Small intestine (tissue), 16 donors: ENCODE measurements at places on chromosomes 4 and X. TPM values are rescaled to one million over a fixed set of nuclear protein-coding genes. Genes with fewer than 3 reads are reported as not detected.
A peak's percentile ranks its signal among the peaks of the same experiment; 100 is the strongest.

GRCh38 chr4:65014078-65014477 lies 604.8 kb upstream of the TECRL start:
- H3K27ac ChIP-seq = no peak overlapping the region
- DNase-seq = no peak
- H3K36me3 ChIP-seq = no peaks in the 10 kb centered on the region
- H3K4me3 ChIP-seq = no peak overlapping the region
- no peaks in the 10 kb centered on the region for H3K4me1 ChIP-seq

DNA sequence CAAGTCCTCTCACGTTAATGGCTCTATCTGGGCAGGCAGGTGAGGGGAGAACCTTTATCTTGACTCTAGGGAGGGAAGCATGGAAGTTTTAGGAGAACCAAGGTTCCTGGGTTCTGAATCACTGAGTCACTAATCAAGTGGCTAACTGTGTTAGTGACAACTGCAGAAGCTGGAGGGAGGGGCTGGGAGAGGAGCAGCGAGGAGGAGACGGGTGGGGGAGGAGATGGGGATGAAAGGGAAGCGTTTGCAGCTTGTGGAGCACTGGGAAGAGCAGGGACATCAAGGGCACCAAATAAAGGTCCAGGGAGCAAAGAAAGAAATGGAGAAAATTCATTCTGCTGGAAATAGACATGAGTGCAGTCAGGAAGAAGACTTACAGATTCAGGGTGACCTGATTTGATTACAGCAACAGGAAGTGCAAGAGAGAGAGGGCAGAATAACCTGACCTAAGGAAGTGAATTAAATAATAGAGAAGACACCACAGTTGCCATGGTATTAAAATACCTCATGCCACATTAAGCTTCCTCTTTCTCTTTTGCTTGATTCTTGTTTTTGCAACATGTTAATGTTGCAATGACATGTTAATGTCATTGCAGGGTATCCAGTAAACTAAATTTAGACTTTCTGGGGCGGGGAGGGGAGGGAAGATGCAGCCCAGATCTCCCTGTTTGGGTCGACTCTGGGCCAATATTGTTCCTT lies 4.5 kb upstream of the SETD7 start:
- peak; percentile 42 for DNase-seq
- H3K4me1 ChIP-seq = no peaks in the 10 kb centered on the region
- H3K36me3 ChIP-seq = no peaks in the 10 kb centered on the region
- no peak overlapping the region for H3K27ac ChIP-seq

DNA sequence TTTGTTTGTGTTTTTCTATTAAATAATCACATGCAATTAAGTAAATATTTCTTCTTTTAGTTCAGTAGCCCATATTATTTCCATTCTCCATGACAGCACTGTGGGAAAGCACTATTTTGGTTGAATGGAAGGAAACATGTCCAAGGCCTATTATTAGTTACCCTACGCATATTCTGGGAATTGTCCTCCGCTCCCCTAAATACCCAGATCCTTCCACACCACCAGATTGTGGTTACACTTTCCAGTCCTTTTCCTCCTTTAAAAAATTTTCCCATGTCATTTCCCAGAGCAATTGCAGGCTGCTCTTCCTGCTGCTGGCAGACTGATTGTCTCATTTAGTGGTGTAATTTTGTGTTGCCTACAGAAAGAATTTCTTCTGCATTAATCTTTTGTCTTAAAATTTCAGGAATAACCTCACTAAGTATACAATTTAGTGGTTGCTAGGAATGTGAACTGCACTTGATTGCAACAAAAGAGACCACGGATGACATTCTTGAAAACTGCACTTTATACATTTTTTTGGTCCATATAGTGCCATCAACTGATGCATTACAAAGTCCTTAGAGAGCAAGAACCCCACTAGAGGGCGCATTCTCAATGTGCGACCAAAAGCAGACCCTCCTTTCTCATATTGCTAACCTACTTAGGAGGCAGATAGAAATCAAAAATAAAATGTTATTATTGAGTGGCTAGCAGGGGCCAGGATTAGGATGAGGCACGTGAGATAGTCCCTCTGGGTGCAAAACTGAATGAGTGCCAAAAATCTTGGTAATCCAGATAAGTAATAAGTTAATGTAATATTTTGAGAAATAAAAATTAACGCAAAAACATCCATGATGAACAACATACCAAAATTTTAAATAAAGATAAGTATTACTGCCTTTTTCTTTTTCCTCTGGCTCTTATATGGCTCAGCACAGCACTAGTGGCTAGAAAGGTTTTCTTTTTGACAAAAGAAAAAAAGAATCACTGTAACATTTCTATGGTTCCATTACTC lies 98.8 kb upstream of the IQCM start:
- H3K4me3 ChIP-seq = no peak overlapping the region
- no peaks in the 10 kb centered on the region for H3K36me3 ChIP-seq
- no peaks in the 10 kb centered on the region for H3K4me1 ChIP-seq
- DNase-seq = peak; percentile 45
- H3K27me3 ChIP-seq = no peaks in the 10 kb centered on the region

DNA sequence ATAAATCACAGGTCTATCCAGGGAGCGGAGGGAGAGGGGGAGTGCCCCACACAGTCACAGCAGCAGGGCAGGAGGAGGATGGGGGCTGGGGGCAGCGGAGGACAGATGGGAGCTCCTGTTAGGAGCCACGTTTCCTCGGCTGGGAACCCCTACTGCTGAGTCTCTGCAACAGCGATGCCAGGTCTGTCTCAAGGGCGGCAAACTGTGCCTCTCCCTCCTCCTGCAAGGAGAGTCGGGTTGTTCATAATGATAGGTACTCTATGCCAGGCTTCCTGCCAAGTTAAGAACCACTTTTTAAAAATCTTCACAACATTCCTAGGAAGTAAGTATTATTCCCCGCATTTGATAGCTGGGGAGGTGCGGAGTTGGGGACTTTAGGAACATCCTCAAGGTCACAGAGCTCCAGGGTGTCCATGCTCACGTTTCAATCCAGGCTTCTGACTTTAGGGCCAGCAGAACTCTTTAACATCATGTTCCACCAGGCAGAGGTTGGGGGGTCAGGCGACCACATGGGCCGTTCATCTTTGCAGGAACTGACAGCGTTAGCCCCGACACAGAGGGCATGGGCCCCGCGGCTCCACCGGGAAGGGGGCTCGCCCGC lies 98.3 kb upstream of the MAML3 start:
- no peaks in the 10 kb centered on the region for H3K36me3 ChIP-seq
- H3K27ac ChIP-seq = peak overlapping the region; percentile 47
- no peaks in the 10 kb centered on the region for H3K27me3 ChIP-seq
- H3K4me3 ChIP-seq = peak overlapping the region; percentile 53

PNPLA4 gene
- polyA plus RNA-seq = 11.5 TPM

DNA sequence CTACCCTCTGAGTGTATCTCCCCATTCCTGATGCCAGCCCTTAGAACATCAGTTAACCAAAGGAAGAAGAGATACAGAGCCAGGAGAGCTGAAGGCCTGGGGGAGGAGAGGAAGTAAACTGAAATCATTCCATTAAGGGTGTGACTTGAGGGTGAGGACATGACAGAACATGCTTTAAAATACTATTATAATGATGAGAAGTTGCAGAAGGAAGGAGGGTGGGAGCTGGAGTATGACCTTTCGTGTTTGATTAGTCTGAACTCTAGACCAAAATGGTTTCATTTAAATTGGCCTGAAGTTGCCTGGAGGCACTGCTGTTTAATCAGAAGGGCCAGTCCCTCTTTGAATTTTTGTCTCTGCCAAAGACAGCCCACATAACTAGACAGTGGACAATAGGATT lies 11.4 kb downstream of the INTS6L start:
- no peak overlapping the region for H3K4me3 ChIP-seq
- H3K27me3 ChIP-seq = no peaks in the 10 kb centered on the region
- no peaks in the 10 kb centered on the region for H3K4me1 ChIP-seq
- no peaks in the 10 kb centered on the region for H3K36me3 ChIP-seq
- no peak overlapping the region for H3K27ac ChIP-seq

GRCh38 chr4:7358100-7358735 lies 76.5 kb downstream of the PSAPL1 start:
- DNase-seq = no peak
- H3K4me3 ChIP-seq = no peak overlapping the region
- H3K36me3 ChIP-seq = no peaks in the 10 kb centered on the region
- no peaks in the 10 kb centered on the region for H3K4me1 ChIP-seq

DRP2 gene
- polyA plus RNA-seq = 1.3 TPM

HELT gene
- polyA plus RNA-seq = not detected

GRCh38 chrX:68978655-68979054 lies 149.8 kb downstream of the EFNB1 start:
- H3K4me3 ChIP-seq = no peak overlapping the region
- no peaks in the 10 kb centered on the region for H3K36me3 ChIP-seq
- DNase-seq = no peak
- H3K4me1 ChIP-seq = peaks cover 4% of the 10 kb centered on the region
- H3K27me3 ChIP-seq = no peaks in the 10 kb centered on the region
- no peak overlapping the region for H3K27ac ChIP-seq

DNA sequence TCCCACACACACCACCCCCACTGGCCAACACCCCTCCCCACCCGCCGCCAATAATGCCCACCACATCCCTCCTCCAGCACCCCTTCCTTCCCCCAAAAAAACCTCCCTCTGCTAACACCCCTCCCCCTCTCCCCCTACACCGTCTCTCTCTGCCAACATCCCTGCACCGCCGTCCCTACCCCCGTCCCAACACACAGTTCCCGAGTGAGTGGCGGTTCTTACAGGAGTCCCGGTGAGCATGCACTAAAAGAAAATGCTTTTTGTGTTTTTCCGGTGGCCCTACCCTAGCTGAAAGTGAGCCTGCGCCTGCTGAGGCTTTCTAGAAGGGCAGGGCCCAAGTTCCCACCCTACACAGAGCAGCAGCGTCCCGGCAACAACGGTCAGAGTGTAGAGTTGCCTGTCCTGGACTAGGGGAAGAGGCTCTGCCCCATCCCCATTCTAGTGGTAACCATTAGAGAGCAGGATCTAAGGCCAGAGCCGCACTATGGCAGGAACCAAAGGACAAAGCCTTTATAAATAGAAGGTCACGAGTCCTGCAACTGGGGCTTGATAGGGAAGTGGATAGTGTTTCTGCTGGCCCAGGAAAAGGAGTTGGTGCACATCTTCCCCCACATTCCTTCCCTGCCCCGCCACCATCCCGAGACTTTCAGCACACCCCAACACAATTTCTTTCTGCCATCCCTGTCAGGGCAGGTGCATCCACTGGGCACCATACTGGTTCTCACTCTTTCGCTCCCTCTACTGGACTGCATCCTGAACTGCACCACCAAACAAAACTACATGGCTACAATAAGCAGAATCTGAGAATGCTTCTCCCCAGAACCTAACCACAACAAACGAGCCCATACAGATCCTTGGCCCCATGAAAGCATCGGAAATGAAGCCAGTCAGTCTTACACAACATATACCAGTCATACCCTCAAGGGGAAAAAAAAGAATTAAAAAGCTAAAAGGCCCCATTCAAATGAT lies 78.1 kb upstream of the PAGE3 start:
- no peak overlapping the region for H3K27ac ChIP-seq
- no peaks in the 10 kb centered on the region for H3K36me3 ChIP-seq
- DNase-seq = peak; percentile 33
- no peaks in the 10 kb centered on the region for H3K4me1 ChIP-seq

NEUROG2 gene
- not detected for polyA plus RNA-seq

- no peak for DNase-seq
- no peak overlapping the region for H3K27ac ChIP-seq
- H3K27me3 ChIP-seq = no peaks in the 10 kb centered on the region
- H3K36me3 ChIP-seq = no peaks in the 10 kb centered on the region
- no peak overlapping the region for H3K4me3 ChIP-seq
These were observed 28.1 kb upstream of the TENM3 start for GRCh38 chr4:182215148-182215547.

DNA sequence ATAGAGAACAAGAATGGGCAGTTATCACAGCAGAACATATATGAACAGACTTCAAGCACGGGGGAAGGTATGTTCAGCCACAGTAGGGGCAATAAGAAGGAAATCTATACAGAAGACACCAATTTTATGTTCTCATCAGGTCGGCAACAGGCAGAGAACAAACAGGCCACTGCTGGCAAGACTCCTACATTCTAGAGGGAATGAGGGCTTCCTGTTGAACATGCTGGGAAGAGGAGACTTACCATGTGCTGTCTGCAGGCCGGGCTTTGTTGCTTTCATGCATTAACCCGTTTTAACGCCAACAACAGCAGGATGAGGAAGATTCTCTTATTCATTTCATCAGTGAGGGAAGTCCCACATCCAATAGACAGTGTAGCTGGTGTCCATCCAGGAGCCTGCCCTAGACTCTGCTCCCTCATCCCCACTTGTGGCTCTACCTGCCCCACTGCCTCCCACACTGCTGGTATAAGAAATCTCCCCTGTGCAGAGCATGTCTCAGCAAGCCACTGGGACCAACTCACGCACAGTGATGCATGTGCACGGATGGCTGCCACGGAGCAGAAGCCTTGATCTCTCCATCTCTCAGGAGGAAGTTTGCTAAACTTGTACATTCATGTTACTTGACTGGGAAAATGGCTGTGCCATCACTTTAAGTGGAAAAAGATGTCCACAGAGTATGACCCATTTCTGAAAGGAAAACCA lies 84.5 kb downstream of the ACOX3 start:
- H3K4me3 ChIP-seq = no peak overlapping the region
- DNase-seq = no peak
- no peaks in the 10 kb centered on the region for H3K27me3 ChIP-seq
- no peaks in the 10 kb centered on the region for H3K36me3 ChIP-seq

TRIML2 gene
- not detected for polyA plus RNA-seq

ASB11 gene
- polyA plus RNA-seq = not detected

DNA sequence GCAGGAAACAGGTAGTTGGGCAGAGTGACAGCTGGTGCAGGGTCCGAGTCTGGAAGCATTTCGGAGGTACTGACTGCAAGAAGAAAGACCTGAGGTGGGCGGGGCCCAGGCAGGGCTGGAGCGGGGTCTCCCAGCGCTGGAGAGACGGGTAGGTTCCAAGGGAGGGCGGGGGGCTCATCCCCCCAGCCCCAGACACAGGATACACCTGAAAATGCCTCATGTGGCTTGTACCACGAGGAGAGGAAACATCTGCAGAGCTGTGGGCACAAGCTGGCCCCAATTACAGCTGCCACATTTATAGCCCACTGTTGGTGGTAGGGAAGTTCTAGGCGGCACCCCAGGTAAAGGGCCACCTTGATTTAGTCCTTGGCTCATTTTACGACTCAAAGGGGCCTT lies 38.0 kb downstream of the ELF4 start:
- peaks cover 69% of the 10 kb centered on the region for H3K36me3 ChIP-seq
- H3K4me1 ChIP-seq = peaks cover 30% of the 10 kb centered on the region
- no peak for DNase-seq
